ENCODE measurements at places on chromosomes 3 and 15. TPM values are rescaled to one million over a fixed set of nuclear protein-coding genes. Genes with fewer than 3 reads are reported as not detected.

The SLC9A9 gene
- total RNA-seq = 1.4 TPM

The ILDR1 gene
- total RNA-seq = 1.6 TPM

The GPX1 gene
- total RNA-seq = 533 TPM

The CPLX3 gene
- total RNA-seq = not detected

The IFRD2 gene
- total RNA-seq = 104 TPM

The THRB gene
- total RNA-seq = 9.0 TPM

The PARL gene
- 68.0 TPM for total RNA-seq
